SK-N-SH treated with all-trans-retinoic acid at 6 μM for 48 hours (cell line): ENCODE measurements at places on chromosomes 2 and 18.

GRCh38 chr2:159080641-159081040, 112.2 kb downstream of the TANC1 start:
- ATAC-seq = no peak

- no peak for ATAC-seq
Measured at GRCh38 chr2:121101093-121101715, 183.8 kb downstream of the TFCP2L1 start.

GRCh38 chr2:32632089-32632488, 4.2 kb downstream of the TTC27 start:
- ATAC-seq = peak; percentile 7; the same call in 1 of the 3 replicates

GRCh38 chr2:207437524-207438143, 92.1 kb upstream of the CREB1 start:
- ATAC-seq = peak; percentile 86

DNA sequence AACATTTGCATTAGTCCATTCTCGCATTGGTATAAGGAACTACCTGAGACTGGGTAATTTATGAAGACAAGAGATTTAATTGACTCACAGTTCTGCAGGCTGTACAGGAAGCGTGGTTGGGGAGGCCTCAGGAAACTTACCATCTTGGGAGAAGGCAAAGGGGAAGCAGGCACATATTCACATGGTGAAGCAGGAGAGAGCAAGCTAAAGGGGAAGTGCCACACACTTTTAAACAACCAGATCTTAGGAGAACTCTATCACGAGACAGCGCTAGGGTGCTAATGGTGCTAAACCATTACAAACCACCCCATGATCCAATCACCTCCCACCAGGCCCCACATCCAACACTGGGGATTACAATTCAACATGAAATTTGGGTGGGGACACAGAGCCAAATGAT, 201.7 kb upstream of the MGAT5 start:
- ATAC-seq = no peak

DNA sequence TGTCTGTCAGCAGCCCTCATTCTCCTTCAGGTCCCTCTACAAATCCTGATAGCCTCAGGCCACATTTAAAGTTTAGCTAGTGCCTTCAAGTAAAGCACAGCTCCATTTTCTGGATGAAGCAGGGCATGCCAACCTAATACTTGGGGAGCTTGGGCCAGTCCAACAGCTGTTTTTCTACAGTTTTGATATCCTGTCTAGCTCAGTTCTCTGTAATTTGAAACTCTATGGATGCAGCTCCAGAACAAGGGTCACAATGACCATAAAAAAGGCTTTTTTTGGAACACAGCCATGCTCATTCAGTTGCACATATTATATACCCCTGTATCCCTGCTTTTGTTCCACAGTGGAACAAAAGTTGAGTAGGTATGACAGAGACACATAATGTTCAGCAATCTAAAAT, 373.5 kb downstream of the SUCLG1 start:
- no peak for ATAC-seq

DNA sequence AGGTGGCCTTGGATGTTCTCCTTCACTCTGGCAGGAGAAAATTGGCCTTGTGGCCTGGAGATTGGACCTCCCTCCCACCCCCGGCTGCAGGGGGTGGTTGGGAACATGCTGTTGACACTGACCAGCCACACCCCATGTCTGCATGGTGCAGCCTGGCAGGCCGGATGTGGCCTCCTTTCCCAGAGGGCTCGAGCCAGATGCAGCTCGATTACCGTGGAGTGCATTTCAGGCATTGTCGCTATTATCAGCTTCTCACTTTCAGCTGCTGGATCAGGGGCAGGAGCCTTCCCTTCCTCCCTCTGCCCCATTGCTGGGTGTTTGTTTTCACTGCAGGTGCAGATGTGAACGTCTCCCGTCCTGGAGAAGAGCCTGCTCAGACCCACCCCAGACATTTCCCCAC, 211.0 kb upstream of the SIX2 start:
- ATAC-seq = peak; percentile 52; the same call in 2 of the 3 replicates

- ATAC-seq = no peak; the same call in 2 of the 3 replicates
Measured at GRCh38 chr2:238053191-238053776, 7.5 kb upstream of the SCLY start.

GRCh38 chr2:60104514-60105505, 448.6 kb downstream of the BCL11A start:
- no peak for ATAC-seq

- ATAC-seq = no peak
Measured at GRCh38 chr2:3039188-3040065, 338.2 kb downstream of the EIPR1 start.

DNA sequence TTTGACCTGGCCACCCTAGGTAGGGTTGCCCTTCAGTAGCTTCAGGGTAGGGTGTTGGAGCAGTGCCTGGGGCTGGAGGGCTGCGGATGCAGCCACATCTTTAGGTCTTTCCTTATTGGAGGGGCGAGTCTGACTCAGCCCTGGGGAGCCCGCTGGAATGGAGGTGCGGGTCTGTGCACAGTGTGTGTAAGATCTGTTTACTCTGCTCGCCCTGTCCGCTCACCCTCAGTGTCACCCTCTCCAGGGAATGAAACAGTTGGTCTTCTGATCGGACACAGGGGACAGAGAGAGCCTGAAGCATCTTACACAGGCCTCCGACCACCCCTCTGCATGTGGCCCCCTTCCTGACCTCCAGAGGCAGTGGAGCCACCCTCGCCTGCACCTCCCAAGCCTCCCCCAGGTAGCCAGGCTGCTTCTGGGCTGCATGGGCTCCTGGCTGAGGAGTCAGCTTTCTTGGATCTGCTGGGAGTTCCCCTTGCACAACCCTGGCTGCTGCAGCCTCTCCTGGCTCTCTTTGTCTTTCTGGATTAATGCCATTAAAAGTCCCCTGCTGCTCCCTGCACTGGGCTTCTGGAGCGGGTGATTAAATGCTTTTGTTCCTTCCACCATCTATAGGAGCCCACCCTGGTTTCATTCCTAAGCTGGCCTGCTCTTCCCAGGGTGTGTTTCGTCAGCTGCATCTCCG, 82.6 kb downstream of the ASB1 start:
- no peak for ATAC-seq

GRCh38 chr18:70025580-70025979, 77.9 kb upstream of the CD226 start:
- no peak for ATAC-seq

- ATAC-seq = no peak
Measured at GRCh38 chr18:12257996-12258718, 4.0 kb downstream of the CIDEA start.

- ATAC-seq = no peak
Measured at GRCh38 chr2:48228345-48228684, 301.6 kb upstream of the STON1 start.

DNA sequence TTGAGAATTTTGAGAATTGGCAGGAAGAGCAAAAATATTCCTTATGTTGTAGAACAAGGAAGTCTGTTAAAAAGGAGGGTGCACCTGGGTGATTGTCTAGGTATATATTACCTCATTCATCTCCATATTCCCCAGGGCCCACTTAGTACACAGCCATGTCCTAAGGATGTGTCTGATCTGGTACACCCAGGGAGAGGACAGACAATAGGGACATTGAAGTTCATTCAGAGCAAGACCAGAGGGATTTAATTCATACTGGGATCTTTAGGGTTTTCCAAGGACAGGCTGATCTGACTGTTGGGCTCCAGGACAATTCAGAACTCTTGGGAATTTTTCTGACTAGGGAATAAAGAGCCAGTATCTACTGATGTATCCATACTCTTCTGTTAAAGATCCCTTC, 112.1 kb downstream of the PHLPP1 start:
- ATAC-seq = no peak

GRCh38 chr2:65415091-65415490, 17.3 kb downstream of the SPRED2 start:
- ATAC-seq = no peak

- no peak for ATAC-seq
Measured at GRCh38 chr18:58924473-58924872, 59.8 kb downstream of the ZNF532 start.
